ENCODE measurements at places on chromosomes 16 and 17. TPM values are rescaled to one million over a fixed set of nuclear protein-coding genes. Genes with fewer than 3 reads are reported as not detected.

LITAFD gene
- not detected for total RNA-seq

PYDC1 gene
- not detected for total RNA-seq

CNEP1R1 gene
- 23.0 TPM for total RNA-seq

SLFN12L gene
- total RNA-seq = 44.8 TPM

PRR29 gene
- total RNA-seq = 0.47 TPM

CTU2 gene
- 69.9 TPM for total RNA-seq

ATP1B2 gene
- total RNA-seq = 0.14 TPM

All from activated CD4-positive, alpha-beta T cell treated with anti-CD3 and anti-CD28 coated beads, Interleukin-2, amount 10 ng/mL, durations not matched to agents 24 days and 14 days (primary cell).